ENCODE measurements at places on chromosomes 4 and X. TPM values are rescaled to one million over a fixed set of nuclear protein-coding genes. Genes with fewer than 3 reads are reported as not detected.

The PCDH19 gene
- 0.09 TPM for total RNA-seq

The KCTD8 gene
- 0.43 TPM for total RNA-seq

The RASSF6 gene
- not detected for total RNA-seq

The SMC1A gene
- total RNA-seq, result 10.3 TPM

The RGN gene
- not detected for total RNA-seq

The RASGEF1B gene
- not detected for total RNA-seq

The GPR34 gene
- total RNA-seq, result not detected

The MID1 gene
- 7.1 TPM for total RNA-seq

The CXCL3 gene
- total RNA-seq, result 4.9 TPM

The STATH gene
- not detected for total RNA-seq

The IL3RA gene
- not detected for total RNA-seq

The SPACA5 gene
- not detected for total RNA-seq

The BMP3 gene
- under 0.01 TPM for total RNA-seq

The CENPU gene
- total RNA-seq, result 0.34 TPM

The KLF8 gene
- 0.12 TPM for total RNA-seq

The RHOXF2 gene
- not detected for total RNA-seq

The POF1B gene
- total RNA-seq, result not detected

The VGLL1 gene
- total RNA-seq, result not detected

The TCP11X2 gene
- not detected for total RNA-seq

The LSM6 gene
- total RNA-seq, result 33.1 TPM

The NOP14 gene
- 16.4 TPM for total RNA-seq

The NUDT10 gene
- total RNA-seq, result 3.0 TPM

The PARM1 gene
- total RNA-seq, result 0.77 TPM

The BMX gene
- not detected for total RNA-seq

The TBCK gene
- 24.3 TPM for total RNA-seq

The REELD1 gene
- not detected for total RNA-seq

The TLR8 gene
- not detected for total RNA-seq

The GBA3 gene
- 0.51 TPM for total RNA-seq

The PDE5A gene
- total RNA-seq, result 20.4 TPM

The ITIH6 gene
- total RNA-seq, result not detected

The CDX4 gene
- not detected for total RNA-seq

The TMEM47 gene
- 38.6 TPM for total RNA-seq

The CYLC1 gene
- total RNA-seq, result not detected

The MRFAP1L1 gene
- total RNA-seq, result 45.4 TPM

Data from pericardium fibroblast (primary cell).